ENCODE measurements at places on chromosomes 12 and 14.

DNA sequence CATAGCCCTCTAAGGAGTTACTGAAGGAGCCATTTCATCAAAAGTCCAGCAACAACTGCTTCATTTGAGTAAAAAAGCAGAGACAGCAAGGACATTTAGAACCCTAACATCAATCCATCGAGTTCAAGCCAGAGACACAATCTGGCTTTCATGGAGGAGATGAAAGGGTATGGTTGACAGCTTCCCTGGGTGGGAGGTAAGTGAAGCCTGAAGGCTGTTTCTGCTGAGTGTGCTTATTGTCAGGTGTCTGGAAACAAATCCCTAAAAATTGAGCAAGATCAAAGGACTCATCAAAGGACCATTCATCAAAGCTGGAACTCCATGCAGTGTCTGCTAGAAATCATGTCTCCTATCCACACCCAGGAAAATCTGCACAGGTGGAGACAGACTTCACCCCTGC is 104.4 kb upstream of the CCDC196 start:
- no peak for DNase-seq

- no peak for DNase-seq
These were observed 10.7 kb downstream of the CCND2 start for GRCh38 chr12:4284306-4284705.

DNA sequence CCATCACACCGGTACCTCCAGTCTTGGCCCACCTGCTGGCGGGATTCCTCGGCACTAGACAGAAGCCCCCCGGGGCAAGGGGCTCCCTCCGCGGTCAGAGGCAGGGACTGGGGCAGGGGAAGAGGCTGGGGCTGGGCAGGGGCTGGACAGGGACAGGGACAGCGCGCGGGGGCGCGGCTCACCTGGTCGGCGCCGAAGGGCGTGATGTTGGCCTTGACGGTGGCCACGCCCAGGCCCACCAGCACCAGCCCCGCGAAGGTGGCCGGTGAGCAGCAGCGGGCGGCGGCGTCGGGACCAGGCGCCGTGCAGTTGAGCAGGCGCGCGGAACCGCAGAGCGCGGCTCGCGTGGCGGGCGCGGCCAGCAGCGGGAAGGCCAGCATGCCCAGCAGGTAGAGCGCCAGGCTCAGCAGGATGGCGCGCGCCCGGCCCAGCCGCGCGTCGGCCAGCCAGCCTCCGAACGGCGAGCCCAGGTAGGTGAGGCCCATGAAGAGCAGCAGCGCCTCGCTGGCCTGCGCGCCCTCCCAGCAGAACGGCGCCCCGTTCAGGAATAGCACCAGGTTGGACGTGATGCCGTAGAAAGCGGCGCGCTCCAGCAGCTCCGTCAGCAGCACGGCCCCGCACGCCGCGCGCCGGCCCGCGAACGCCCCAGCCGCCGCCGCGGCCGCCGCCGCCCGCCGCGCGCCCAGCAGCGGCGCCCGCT is 392 bp downstream of the SLC15A4 start:
- no peak for DNase-seq

- DNase-seq: no peak
These were observed 3.2 kb upstream of the SYNDIG1L start for GRCh38 chr14:74429221-74429691.

DNA sequence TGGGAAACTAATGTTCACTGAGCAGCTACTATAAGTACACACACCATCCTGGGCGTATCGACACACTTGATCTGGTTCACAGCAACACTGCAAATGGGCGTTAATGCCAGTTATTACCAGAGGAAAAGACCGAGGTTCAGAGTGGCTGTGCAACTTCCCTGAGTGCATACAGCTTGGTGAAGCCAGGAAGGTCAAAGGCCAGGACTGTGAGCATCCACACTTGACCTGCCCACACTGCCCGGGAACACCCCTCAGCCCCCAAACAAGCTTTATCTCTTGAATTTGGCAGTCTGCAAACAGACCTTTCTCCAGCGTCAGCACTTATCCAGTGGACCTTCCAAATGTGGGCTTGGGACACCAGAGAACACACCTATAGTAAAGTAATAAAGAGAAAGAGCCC is 312.6 kb downstream of the BCL11B start:
- no peak for DNase-seq

- no peak for DNase-seq
These were observed 803 bp downstream of the STK38L start for GRCh38 chr12:27244689-27245488.

GRCh38 chr14:72528863-72529175 is 365.1 kb downstream of the DPF3 start:
- no peak for DNase-seq

DNA sequence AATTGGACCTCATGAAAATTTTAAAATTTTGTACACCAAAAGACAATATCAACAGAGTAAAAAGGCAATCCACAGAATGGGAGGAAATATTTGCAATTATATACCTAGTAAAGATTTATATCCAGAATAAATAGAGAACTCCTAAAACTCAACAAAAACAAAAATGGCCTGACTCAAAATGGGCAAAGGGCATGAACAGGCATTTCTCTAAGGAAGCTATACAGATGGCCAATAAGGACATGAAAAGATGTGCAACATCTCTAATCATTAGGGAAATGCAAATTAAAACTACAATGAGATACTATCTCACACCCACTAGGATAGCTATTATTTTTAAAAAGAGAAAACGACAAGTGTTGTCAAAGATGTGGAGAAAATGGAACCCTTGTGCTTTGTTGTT is 10.9 kb upstream of the APOF start:
- no peak for DNase-seq

DNA sequence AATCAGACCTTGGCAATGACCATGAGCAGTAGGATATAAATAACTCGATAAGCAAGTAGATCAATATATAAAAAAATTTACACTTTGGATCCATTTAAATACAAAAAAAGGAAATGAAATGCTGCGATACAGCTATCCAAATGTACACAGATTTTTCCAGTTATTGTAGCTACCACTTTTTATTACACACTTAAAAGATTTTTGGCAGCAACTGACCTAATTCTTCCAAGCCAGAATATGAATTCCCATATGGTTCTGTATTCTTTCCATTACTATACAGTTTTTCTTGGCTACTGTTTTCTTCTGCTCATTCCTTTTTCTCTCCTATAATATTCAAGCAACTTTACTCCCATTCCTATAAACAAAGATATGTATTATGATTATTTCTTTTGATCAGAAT is 52.2 kb downstream of the TMTC1 start:
- no peak for DNase-seq

GRCh38 chr14:85619851-85620250 is 89.9 kb downstream of the FLRT2 start:
- no peak for DNase-seq

DNA sequence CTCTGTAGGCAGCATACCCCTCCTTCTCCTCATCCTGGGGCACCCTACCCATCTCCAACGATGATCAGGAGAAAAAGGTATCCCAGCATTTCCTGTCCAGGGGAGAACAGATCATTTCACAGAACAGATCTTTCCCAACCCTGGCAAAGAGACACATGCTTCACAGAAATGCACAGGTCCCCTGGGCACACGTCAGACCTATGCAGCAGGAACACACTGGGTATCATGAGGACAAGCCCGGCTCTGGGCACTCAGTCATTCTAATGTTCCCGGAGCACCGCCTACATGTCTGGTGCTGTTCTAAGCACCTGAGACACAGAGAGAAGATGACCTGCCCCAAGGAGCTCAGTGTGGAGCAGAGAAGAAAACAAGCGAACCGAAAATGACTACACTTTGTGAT is 56.2 kb downstream of the ACTN1 start:
- DNase-seq: no peak

DNA sequence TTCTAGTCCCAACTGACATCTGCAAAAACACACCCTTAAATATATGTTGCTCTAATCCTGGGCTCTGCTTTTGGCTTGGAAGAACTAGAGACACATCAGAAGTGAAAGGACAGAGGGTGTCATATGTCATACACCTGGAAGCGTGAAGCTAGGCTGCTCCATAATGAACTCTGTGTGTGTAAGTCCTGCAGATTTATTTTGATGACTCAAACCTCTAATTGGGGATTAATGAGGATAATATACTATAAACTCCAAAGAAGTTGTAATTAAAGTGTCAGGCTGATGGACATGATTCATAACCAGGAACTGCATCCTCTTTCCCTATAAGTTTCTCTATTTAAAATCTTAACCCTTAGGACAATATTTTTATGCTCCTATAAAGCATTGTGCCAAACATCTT is 4.4 kb upstream of the KCNK10 start:
- DNase-seq: no peak

GRCh38 chr12:102069707-102070106 is 7.9 kb upstream of the WASHC3 start:
- no peak for DNase-seq

DNA sequence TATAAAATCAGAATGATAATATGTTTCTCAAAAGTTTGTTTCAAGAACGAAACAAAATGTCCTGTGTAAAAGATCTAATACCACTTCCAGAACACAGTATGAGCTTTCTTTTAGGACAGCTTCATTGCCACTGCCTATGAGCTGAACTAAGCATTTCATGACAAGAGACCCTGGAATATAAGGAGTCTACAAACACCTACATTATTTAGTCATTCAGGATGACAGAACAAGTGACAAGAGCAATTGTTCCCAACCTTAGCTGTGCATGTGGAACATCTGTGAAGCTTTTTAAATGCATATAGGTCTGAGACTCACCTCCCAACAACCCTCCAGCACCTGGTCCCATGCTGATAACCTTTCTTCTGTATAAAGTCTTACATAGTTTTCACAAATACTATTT is 103.1 kb upstream of the GARIN6 start:
- no peak for DNase-seq

DNA sequence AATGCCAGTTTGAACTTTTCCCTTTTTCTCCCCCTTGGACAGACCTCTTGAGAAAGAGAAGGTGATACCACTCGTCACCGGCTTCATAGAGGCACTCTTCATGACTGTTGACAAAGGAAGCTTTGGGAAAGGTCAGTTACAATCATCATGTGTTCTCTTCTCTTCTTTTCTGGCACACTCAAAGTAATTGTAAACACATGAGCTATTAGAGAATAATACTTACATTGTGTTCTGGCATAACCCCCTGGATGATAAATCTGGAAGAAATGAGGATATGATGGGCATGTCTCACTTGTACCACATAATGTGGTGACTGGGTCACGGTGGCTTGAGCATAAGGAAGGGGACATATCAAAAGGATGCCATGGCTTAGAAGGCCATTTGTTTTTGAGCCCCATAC is 20.0 kb downstream of the UTP20 start:
- DNase-seq: no peak

GRCh38 chr14:30443368-30444007 is 115.5 kb upstream of the G2E3 start:
- DNase-seq: no peak

- no peak for DNase-seq
These were observed 117.7 kb upstream of the C14orf180 start for GRCh38 chr14:104461676-104462449.

DNA sequence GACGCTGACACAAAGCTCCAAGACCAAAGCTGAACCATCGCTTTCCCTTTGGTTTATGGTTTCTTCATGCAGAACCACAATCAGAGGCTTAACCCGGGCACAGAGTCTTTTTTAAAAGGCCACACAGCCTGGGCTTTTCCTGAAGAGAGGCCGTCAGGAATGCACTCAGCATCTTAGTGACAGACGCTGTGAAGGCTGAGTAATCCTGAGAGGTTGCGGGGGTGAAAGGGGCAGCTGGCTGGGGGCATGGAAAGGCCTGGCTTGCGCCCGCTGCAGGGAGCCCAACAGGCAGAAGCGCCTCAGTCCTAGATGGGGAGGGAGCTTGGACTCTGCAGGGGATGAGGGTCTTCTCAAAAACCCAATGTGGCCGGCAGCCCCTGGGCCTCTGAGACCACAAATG is 13.6 kb downstream of the CTDSP2 start:
- no peak for DNase-seq

- DNase-seq: peak; percentile 50
These were observed 465.1 kb downstream of the FUT8 start for GRCh38 chr14:65877624-65878023.

DNA sequence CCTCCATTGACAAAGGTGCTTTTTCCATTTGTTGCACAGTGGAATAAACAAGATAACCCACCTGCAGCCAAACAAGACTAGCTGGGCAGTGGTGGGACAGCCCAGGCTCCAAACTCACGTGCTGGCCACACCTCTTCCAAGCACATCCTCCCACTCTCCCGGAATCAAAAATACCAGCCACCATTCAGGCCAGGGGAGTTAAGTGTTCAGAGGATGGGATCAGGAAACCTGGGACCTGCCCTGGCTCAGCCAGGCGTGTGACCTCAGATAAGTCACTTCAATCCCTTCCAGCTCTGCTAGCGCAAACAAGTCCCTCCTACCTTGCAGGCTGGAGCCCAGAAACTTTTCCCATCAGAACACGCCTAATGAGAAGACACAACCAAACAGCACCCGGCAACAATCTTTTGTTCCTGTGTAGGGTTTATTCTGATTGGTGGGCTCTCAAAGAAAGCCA is 43.3 kb downstream of the ACTN1 start:
- DNase-seq: no peak

GRCh38 chr14:65153101-65153500 is 50.8 kb upstream of the MAX start:
- no peak for DNase-seq

DNA sequence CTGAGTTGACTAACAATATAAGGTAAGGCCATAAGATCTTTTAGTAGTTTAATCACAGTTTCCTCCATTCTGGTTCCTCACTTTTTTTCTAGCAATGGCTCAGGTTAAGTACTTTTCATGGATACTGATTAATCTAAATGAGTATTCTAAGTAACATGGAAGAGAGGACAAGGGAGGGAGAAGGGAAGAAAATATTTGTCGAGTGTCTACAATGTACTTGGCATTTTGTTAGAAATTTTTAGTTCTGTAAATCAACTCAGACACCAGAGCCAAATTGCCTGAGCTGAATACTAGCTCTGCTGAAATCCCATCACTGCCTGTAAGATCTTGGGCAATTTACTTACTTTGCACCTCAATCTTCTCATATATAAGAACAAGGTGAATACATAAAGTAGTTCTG is 20.2 kb downstream of the RERG start:
- no peak for DNase-seq

DNA sequence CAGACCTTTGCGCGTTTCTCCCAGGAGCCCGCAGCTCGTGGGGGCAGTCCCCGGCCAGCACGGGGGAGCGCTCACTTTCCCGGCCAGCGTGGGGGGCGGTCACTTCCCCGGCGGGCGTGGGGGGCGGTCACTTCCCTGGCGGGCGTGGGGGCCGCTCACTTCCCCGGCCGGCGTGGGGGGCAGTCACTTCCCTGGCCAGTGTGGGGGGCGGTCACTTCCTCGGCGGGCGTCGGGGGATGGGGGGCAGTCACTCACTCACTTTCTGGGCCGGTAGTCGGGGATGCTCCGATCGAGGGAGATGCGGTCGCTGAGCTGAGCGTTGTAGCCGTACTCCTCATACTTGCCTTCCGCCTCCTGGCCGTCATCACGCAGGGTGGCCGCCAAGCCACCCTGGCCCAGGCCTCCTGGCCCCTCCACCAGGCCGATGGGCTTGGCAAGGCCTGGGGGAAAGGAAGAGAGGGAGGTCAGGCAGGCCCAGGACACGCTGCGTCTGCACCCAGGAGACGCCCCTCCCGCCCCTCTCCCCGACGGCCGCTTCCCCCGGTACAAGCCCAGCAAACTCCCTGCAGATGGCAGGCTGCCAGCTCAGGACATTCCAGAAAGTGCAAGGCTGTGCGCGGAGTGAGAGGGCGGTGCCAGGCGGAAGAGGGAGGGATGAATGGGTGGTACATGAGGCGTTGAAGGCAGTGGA is 43.3 kb downstream of the GALNT9 start:
- DNase-seq: no peak

GRCh38 chr12:98144953-98145352 is 370.4 kb upstream of the TMPO start:
- no peak for DNase-seq

Measured in CD4-positive, alpha-beta T cell treated with Interleukin-15 for 4 hours (primary cell).